ENCODE measurements at places on chromosomes 4 and X. TPM values are rescaled to one million over a fixed set of nuclear protein-coding genes. Genes with fewer than 3 reads are reported as not detected.

DNA sequence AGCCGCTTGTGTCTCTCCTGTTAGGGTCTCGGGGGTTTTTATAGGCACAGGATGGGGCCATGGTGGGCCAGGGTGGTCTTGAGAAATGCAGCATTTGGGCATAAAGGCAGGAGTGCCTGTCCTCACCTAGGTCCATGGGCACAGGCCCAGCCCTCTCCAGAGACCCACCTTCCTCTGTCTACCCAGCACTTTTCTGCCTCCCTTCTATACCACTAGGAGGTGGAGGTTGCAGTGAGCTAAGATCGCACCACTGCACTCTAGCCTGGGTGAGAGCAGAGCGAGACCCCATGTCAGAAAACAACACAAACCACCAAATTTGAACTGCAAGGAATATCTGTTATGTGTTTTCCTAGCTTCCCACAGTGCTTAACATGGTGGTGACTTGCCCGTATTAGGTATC lies 38.0 kb downstream of the MOB1B start:
- H3K4me3 ChIP-seq, result no peak overlapping the region
- H3K27me3 ChIP-seq, result no peaks in the 10 kb centered on the region
- no peak for DNase-seq
- no peaks in the 10 kb centered on the region for H3K36me3 ChIP-seq
- H3K4me1 ChIP-seq, result peaks cover under 1% of the 10 kb centered on the region

- H3K36me3 ChIP-seq, result no peaks in the 10 kb centered on the region
- H3K4me1 ChIP-seq, result no peaks in the 10 kb centered on the region
- no peak for DNase-seq
- no peak overlapping the region for H3K4me3 ChIP-seq
- H3K27ac ChIP-seq, result no peak overlapping the region
Measured at GRCh38 chr4:84051639-84052038, 447.5 kb downstream of the NKX6-1 start.

- H3K4me3 ChIP-seq, result no peak overlapping the region
- no peak overlapping the region for H3K27ac ChIP-seq
Measured at GRCh38 chr4:102116121-102116520, 229.2 kb downstream of the SLC39A8 start.

- DNase-seq, result no peak
- H3K27me3 ChIP-seq, result no peaks in the 10 kb centered on the region
- H3K4me1 ChIP-seq, result no peaks in the 10 kb centered on the region
- H3K36me3 ChIP-seq, result no peaks in the 10 kb centered on the region
Measured at GRCh38 chrX:13338996-13339515, 19.2 kb upstream of the ATXN3L start.

GRCh38 chrX:135741192-135741715 lies 26.7 kb downstream of the CT45A3 start:
- H3K36me3 ChIP-seq, result no peaks in the 10 kb centered on the region
- no peak overlapping the region for H3K27ac ChIP-seq
- DNase-seq, result no peak
- H3K4me3 ChIP-seq, result no peak overlapping the region
- no peaks in the 10 kb centered on the region for H3K27me3 ChIP-seq

DNA sequence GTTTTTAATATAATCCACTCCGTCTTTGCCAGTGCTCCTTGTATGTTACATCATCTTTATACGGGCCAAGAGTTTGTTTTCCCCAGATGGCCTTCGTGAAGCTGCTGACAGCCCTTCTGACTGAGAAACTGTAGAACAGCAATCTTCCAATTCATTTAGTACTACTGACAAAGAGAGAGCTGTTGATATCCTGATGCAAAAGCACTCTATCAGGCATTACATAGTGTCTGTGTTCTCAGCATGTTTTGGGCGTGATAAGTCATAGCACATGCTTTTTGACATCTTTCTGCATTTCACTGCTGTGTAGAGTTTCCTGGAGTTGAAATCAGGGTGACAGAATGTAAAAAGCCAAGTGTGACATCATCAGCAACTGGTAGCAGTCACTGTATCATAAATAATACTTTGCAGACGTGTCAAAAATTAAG lies 746.3 kb upstream of the FAM241A start:
- no peak overlapping the region for H3K27ac ChIP-seq
- H3K4me3 ChIP-seq, result no peak overlapping the region
- no peaks in the 10 kb centered on the region for H3K36me3 ChIP-seq
- no peaks in the 10 kb centered on the region for H3K4me1 ChIP-seq
- H3K27me3 ChIP-seq, result no peaks in the 10 kb centered on the region
- no peak for DNase-seq

DNA sequence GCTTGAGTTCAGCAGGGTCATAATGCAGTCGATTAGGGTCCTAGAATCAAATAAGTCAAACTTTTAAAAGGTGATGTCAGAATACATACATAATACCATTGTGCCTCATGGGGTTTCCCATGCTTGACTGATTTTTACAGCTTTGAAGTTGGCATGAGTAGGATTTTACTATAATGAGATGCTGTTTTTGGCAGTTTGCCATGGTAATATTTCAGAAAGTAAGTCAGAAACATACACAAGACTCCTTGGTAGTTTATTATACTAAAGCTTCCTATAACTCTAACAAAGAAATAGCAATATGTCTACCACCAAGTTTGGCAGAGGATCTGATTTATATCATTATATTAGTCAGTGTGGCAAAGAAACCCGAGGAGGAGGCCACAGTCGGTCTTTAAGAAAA lies 45.2 kb downstream of the PHKA2 start:
- H3K27me3 ChIP-seq, result no peaks in the 10 kb centered on the region
- no peak overlapping the region for H3K4me3 ChIP-seq
- peaks cover 31% of the 10 kb centered on the region for H3K36me3 ChIP-seq
- no peak for DNase-seq
- H3K4me1 ChIP-seq, result no peaks in the 10 kb centered on the region
- no peak overlapping the region for H3K27ac ChIP-seq

Gene GUCY1A1
- 63.1 TPM for total RNA-seq

GRCh38 chrX:103248553-103248952 lies 6.4 kb downstream of the TCEAL8 start:
- no peak overlapping the region for H3K27ac ChIP-seq
- H3K27me3 ChIP-seq, result no peaks in the 10 kb centered on the region
- H3K36me3 ChIP-seq, result no peaks in the 10 kb centered on the region

DNA sequence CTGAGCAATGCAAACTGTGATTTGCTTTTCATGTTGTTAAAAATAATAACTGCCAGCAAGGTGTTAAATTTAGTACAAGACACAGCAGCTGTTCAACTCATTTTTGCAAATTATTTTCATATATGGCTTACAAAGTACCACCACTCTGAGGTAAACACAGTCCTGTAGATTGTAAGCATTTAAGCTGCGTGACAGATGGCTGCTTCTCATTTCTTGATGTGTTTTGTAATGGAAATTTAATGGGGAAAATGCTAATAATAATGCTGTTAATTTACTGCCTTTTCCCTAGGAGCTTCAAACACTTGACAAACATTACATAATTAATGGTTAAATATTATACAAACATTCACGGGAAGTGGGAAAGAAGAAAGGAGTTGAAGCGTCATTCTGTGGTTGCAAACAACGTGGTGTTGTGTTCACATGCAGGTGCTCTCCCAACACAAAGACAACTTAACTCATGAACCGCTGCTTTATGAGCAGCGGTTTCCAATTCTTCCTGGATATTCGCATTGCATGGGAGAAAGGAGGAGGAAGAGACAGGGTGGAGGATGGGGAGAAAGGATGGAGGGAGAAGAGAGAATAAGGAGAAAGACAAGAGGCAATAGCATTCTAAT lies 236.8 kb upstream of the VCX start:
- no peaks in the 10 kb centered on the region for H3K36me3 ChIP-seq
- no peak for DNase-seq
- no peaks in the 10 kb centered on the region for H3K4me1 ChIP-seq
- no peak overlapping the region for H3K27ac ChIP-seq
- no peak overlapping the region for H3K4me3 ChIP-seq
- no peaks in the 10 kb centered on the region for H3K27me3 ChIP-seq

Gene CYTL1
- 1.4 TPM for total RNA-seq

DNA sequence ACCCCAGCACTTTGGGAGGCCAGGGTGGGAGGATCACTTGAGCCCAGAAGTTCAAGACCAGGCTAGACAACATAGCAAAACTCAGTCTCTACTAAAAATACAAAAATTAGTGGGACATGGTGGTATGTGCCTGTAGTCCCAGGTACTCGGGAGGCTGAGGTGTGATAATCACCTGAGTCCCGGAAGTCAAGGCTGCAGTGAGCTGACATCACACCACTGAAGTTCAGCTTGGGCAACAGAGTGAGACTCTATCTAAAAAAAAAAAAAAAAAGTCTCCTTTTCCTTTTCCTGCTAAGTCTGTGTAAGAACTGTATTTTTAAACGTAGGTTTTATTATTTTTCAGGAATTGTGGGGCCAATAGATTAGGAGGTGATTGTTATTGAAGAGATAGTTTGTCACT lies 356.7 kb downstream of the ARHGAP24 start:
- DNase-seq, result no peak
- H3K36me3 ChIP-seq, result no peaks in the 10 kb centered on the region
- no peaks in the 10 kb centered on the region for H3K27me3 ChIP-seq
- H3K4me3 ChIP-seq, result no peak overlapping the region
- peaks cover 4% of the 10 kb centered on the region for H3K4me1 ChIP-seq
- H3K27ac ChIP-seq, result no peak overlapping the region

- no peak overlapping the region for H3K27ac ChIP-seq
- no peaks in the 10 kb centered on the region for H3K4me1 ChIP-seq
- H3K4me3 ChIP-seq, result no peak overlapping the region
- H3K27me3 ChIP-seq, result no peaks in the 10 kb centered on the region
Measured at GRCh38 chr4:188439641-188440311, 300.5 kb downstream of the TRIML1 start.

DNA sequence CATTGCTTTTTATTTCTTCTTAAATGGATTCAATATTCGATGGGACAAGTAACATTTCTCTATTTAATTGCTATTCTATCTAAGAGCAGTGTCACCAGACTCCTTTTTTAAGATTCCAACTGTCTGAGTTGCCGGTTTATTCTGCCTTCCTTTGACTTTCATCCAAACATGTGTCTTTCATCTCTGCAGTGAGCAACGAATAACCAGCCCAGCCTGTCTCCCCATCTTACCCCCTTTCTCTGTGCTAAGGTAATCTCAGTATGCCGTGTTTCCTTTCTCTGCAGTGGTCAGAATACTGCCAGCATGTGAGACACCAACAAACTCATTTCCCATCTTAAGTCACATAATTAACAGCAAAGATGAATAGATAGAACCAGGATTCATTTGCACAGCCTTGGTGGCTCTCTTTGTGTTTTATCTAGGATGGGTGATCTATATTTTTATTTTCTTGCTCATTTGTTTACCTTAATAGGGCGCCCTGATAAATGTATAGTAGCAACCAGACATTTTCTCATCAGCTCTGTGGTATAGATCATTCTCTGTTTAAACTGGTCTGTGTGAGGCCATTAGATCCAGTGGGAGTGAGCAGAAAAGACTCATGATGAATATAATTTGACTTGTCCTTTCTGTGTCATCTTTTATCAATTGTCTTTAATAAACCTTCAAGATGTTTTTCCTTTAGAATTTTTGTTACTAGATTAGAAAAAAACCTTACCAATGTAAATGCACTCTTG lies 394.8 kb upstream of the IGFBP7 start:
- no peaks in the 10 kb centered on the region for H3K4me1 ChIP-seq
- no peak overlapping the region for H3K27ac ChIP-seq
- no peak overlapping the region for H3K4me3 ChIP-seq

DNA sequence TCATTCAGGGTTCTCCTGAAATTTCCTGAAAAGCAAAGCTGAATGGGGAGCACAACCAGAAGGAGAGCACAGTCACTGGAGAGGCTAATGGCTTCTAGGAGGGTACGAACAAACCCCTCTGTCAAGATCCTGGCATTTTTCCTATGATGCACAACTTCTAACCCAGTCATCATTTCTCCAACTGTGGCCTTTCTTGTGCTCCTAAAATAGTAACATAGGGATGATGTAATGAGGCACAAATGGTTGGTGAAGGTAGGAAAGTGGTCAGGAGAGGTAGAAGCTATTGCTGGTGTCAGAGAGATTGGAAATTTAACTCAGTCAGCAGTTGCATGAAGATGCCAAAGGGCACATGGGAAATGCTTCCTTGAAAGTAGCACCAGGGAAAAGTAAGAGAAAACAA lies 52.7 kb downstream of the SLC10A7 start:
- H3K4me1 ChIP-seq, result no peaks in the 10 kb centered on the region
- DNase-seq, result no peak
- no peaks in the 10 kb centered on the region for H3K27me3 ChIP-seq
- no peak overlapping the region for H3K4me3 ChIP-seq

DNA sequence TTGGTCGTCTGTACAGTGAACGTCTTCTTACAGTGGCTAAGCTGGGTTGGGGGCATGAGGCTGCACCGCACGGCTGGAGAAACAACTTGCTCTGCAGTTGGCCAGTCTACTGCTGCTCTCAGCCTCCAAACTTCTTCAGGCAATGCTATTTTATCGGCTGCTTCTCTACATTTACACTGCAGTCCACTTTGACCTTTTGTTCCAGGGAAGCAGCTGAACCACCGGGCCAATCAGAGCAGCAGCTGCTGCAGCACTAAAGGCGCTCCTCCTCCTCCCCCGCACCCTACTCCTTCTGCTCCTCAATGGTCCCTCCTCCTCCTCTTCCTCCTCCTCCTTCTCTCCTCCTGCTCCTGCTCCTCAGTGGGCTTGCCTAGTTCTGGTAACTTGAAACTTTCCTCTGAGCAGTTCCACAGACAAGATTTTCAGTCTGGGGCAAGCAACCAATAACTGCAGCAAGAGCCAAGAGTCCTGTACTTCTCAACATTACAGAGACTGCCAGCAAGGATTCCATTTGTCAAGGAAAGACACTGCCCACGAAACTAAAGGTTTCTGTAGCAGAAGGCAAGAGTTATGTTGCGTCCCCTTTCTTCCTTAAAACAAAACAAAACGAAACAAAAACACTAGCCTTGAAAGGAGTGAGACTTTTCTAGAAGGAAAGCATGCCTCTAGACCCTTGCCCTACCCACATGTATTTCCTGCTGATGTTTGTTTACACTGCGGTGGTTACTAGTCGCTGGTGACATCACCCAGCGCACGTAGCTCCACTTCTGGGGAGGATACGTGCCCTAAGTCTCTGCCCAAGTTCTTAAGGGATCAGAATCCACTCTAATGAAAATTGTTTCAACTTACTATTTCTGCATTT lies 125.7 kb upstream of the NAP1L5 start:
- H3K36me3 ChIP-seq, result no peaks in the 10 kb centered on the region
- peak overlapping the region; percentile 61 for H3K4me3 ChIP-seq
- no peaks in the 10 kb centered on the region for H3K27me3 ChIP-seq
- peak; percentile 91 for DNase-seq
